ENCODE measurements at places on chromosomes 11 and 22. TPM values are rescaled to one million over a fixed set of nuclear protein-coding genes. Genes with fewer than 3 reads are reported as not detected.

Gene HORMAD2
- polyA plus RNA-seq = not detected

Gene OR10A3
- not detected for polyA plus RNA-seq

Gene LRRC55
- polyA plus RNA-seq = not detected

Gene APOA1
- polyA plus RNA-seq = not detected

Gene RRP7A
- 43.9 TPM for polyA plus RNA-seq

Gene TCN2
- 1.6 TPM for polyA plus RNA-seq

Gene TSSK2
- polyA plus RNA-seq = not detected

Gene TSGA10IP
- not detected for polyA plus RNA-seq

Gene WNT7B
- polyA plus RNA-seq = 50.2 TPM

Gene C11orf42
- polyA plus RNA-seq = not detected

Gene OR5A1
- polyA plus RNA-seq = not detected

Gene TMEM191C
- 1.3 TPM for polyA plus RNA-seq

Gene RHOD
- polyA plus RNA-seq = 243 TPM

Gene FAT3
- 0.04 TPM for polyA plus RNA-seq

Gene SLC22A25
- polyA plus RNA-seq = not detected

Gene NRXN2
- polyA plus RNA-seq = not detected

Gene TPBGL
- not detected for polyA plus RNA-seq

Gene ZDHHC13
- polyA plus RNA-seq = 8.9 TPM

Gene NPTXR
- 0.03 TPM for polyA plus RNA-seq

Gene MUC5AC
- polyA plus RNA-seq = not detected

Gene CDC45
- polyA plus RNA-seq = 37.8 TPM

Gene C1QTNF4
- 0.27 TPM for polyA plus RNA-seq

Gene NAALAD2
- polyA plus RNA-seq = 0.04 TPM

Gene BIK
- 7.1 TPM for polyA plus RNA-seq

Gene FAM89B
- polyA plus RNA-seq = 45.1 TPM

Gene SERPIND1
- polyA plus RNA-seq = not detected

Gene GDPD5
- polyA plus RNA-seq = 8.5 TPM

Gene OR6A2
- not detected for polyA plus RNA-seq

Gene SLCO2B1
- polyA plus RNA-seq = not detected

Gene CECR2
- polyA plus RNA-seq = not detected

Measured in foreskin keratinocyte (primary cell).